Activated CD8-positive, alpha-beta memory T cell treated with anti-CD3 and anti-CD28 coated beads for 1 hour (primary cell): ENCODE measurements at places on chromosomes 6 and 20.

DNA sequence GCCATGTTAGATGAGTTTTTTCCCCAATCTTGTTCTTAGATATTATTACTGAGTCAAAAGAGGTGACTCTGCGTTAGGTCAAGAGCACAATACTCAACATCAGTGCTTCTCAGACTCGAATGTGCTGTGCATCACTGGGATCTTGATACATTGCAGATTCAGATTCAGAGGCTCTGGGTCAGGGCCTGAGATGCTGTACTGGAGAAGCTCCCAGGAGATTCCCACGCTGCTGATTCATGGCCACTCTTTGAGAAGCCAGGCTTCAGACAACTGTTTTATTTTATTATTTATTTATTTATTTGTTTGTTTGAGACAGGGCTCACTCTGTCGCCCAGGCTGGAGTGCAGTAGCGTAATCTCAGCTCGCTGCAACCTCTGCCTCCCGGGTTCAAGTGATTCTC lies 41.4 kb upstream of the ARID1B start:
- DNase-seq: no peak

DNA sequence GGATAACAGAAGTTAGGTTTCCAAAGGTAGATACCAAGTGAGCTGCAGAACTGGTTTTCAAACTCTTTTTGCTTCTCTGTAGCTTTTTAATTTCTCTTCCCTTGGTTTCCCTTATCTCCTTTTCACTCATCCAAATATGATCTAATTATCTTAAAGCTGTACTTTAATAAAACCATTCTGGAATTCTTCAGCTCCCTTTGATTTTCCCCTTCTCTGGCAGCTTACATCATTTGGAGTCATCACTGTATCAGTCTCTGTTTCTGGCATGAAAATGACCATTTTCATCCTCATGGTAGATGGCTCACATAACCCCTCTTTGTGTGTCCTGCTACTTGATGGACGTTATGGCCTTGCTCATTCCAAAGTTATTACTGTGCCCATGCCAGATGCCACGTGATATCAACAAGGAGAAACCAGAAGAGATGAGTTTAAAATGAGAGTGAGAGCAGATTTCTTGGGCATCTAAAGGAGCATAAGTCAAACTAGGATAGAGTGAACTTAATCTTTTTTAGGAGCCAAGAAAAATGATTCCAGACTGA lies 620.2 kb downstream of the QKI start:
- DNase-seq: no peak

- no peak for DNase-seq
Observed at GRCh38 chr20:51399006-51399890, 143.3 kb downstream of the NFATC2 start.

GRCh38 chr6:15622045-15622740 lies 40.6 kb downstream of the DTNBP1 start:
- no peak for DNase-seq

- no peak for DNase-seq
Observed at GRCh38 chr6:56765494-56765893, 122.8 kb upstream of the DST start.

DNA sequence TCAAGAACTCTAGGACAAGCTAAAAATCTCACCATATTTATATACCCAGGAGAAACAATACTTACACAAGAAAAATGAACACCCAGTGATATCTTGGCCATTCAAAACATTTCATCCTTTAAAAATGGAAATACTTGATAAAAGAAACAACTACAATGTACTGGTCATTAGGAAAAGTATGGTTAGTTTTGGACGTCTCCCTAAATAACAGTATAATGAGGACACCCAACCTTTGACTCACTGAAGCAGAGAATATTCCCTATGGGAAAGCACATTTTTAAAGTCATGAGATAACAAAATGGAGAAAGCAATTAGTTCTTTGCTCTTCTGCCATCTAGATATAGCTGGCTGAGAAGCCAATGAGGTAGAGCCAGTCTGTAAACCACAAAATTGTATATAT lies 164.4 kb downstream of the TBX18 start:
- DNase-seq: no peak

DNA sequence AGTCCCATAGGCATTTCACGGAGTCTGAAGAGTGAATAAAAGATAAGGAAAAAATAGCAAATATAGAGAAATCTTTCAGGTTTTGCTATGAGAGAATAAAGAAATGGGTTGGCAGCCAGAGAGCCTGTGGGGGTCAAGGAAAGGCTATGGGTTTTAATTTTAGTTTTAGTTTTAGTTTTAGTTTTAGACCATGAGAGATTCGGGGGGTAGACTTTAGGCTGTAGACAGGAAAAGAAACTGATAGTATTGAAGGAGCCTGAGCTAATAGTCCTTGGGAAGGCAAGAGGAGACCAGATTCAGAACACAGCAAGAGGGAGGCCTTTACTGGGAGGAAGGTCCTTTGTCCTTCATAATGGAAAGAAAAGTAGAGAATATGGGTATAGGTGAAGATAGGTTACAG lies 19.3 kb downstream of the DOP1A start:
- no peak for DNase-seq

GRCh38 chr6:142420802-142421201 lies 119.0 kb downstream of the ADGRG6 start:
- no peak for DNase-seq

GRCh38 chr6:53565886-53566285 lies 21.0 kb upstream of the GCLC start:
- no peak for DNase-seq

DNA sequence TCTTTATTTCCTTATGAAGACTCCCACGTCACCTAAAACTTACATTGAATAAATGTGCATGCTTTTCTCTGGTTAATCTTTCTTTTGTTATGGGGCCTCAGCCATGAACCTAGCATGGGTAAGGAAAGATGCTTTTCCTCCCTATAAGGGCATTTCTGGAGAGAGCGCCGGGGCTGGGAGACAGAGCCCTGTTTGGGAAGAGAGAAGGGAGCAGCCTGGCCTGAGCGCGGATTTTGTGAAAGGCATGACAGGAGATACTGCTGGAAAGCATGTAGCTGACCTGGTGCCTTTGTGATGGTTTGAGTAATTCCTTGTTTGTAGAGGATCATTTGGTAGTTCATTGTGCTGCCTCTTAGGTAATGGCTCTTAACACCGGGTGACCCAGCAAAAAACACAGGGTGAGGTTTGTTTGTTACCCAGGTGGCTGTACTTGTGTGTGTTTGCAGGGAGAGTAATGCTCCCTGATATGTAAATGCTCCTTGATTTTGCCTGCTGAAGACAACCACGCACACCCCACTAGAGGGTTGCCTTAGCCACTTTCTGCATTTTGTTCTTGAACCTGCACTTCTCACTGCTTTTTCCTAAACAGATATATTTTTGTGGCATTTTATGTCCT lies 59.2 kb downstream of the ANKRD6 start:
- DNase-seq: no peak

GRCh38 chr20:10219452-10219791 lies 792 bp downstream of the SNAP25 start:
- DNase-seq: peak; percentile 52

DNA sequence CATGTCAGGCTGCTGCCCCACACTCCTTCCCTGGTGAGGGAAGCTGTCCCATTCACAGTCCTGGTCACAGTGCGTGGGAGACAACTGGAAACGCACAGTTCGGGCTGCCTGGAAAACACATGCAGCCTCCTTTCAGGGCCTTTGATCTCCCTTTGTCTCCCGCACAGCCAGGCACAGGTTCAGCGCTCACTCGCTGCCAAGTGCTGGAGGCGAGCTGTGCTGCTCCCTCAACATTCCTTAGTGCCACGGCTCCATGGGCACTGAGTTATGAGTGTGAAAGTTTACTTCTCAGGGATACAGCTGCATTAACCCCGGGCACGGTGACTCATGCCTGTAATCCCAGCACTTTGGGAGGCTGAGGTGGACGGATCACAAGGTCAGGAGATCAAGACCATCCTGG lies 9.1 kb downstream of the YTHDF1 start:
- no peak for DNase-seq

GRCh38 chr6:136317021-136317694 lies 27.5 kb upstream of the BCLAF1 start:
- DNase-seq: peak; percentile 9

DNA sequence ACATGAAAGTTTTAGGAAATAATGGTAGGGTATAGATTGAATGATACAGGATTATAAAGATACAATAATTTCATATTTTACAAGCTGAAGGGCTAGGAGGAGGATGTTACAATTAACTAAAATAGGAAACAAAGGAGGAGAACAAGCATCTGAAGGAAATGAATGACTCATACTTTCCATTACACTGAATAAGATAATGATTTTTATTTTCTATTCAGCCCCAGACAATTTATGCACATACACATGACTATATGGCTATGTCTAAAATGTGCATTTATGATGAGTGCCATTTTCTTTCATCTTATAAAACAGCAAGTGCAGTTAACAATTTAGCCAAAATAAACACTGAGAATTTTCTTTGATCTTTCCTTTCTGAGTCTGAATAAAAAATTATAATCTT lies 994.6 kb upstream of the ADGRB3 start:
- no peak for DNase-seq

DNA sequence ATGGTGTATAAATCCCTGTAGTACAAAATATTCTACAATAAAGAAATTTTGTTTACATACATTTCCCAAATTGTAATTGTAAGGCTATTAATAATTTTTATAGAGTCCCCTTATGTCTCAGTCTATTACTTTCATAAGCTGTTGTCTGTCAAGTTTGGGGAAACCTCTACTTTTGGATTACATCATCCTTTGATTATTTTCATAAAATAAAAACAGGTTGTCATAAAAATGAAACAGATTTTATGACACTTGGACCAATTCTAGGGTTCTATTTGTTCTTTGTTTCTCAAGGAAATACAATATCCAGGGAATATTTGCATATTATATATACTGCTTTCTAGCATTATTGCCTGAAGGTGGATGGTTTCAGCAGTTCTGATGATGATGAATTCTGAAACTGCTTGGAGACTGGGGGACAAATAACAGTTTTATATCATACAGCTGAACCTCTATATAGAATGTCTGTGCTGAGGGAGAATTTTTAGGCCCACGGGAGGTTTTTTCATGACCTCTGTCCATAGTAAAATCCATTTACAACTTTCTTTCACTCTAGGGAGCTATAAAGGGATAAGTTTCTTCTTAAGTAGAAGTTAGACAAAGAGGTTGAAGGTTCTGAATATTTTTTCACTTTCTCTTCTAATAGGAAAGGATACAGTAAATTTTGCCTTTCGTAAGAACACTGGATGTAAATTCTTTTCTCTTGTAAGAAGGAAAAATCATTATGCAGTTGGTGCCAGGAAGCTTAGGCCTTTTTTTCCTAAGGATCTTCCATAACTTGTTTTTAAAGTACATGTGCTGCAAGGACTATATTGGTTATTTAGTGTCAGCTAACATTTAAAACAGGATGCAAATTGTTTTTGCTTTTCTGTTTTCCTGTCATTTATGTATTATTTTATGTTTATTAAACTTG lies 58.0 kb downstream of the CD2AP start:
- DNase-seq: no peak

DNA sequence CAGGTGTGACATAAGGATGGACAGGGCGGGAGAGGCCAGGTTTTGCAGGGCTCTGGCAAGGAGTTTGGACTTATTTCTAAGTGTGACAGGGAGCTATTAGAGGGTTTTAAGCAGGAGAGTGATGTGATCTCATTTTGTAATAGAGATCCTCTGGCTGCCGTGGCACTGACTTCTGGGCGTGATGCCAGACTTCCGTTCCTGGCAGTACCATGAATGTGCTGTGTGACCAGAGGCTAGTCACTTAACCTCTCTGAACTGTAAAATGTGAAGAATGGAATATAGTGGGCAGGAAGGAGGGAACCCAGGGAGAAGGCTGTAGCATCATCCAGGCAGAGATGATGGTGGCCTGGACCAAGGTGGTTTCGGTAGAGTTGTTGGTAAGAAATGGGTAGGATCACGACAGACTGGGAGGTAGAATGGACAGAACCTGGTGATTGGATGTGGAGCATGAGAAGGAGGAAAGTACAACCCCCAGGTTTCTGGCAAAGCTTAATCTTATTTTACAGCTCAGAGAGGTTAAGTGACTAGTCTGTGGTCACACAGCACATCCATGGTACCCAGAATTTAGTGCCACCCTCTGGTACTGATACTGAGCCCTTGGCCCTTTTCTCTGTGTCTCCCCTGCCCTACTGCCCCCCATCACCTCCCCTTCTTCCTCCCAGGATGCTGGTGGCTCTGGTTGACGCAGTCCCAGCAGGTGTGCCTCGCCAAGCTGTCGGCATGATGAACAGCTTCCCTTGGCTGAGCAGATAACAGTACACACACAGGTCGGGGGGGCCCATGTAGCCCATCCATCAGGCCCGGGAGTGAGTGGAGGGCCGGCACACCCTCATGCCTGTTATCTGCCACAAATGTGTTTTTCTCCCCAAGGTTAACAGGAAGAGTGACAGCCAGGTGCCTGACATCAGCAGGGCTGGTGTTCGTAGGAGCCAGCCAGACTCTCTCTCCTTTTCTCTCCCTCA lies 52.9 kb upstream of the CTNNBL1 start:
- DNase-seq: no peak

DNA sequence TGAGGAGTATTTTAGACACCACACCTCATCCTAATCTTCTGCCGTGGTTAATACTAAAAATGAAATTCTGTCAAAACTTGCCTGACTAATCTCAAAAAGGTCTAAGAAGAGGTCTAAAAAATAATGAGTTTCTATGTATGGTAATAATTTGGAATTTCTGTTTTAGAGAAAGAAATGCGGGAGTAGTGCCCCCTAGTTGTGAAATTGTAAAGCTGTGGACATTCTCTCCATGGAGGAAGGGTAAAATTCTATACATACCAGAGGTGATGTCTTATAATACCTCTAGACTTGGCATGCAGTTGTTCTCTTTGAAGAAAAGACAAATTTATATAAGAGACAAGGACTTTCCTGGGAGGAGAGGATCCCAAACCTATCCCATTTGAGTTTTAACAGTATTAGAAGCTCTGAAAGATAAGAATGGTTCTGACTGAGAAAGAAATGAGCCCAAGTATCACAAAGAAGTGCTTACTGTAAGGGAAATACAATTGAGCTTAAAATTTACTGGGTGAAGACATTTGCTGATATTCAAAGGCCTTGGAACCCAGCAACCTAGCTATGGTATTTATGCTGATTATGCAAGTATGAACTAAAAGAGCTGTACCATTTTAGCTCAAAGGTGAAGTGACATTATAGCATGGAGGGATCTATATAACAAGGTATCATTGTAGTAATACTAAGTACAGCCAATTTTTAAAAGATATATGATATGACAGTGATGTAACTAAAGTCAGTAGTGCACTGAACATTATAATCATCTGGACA lies 5.1 kb upstream of the EPHA7 start:
- DNase-seq: no peak

DNA sequence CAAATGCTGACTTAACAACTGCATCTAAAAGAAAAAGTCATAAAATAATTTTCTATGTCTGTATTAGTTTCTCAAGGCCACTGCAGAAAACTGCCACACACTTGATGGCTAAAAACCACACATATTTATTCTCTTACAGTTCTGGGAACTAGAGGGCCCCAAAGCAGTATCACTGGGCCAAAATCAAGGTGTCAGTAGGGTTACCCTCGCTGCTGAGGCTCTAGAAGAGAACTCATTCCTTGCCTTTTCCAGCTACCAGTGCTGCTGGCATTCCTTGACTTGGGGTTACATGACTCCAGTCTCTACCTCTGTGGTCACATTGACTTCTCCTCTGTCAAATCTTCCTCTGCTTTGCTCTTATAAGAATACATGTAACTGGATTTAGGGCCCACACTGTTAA lies 124.6 kb upstream of the THEMIS start:
- no peak for DNase-seq

- DNase-seq: no peak
Observed at GRCh38 chr6:51812231-51812630, 275.2 kb downstream of the PKHD1 start.
